Omental fat pad (tissue), 4 donors: ENCODE measurements at places on chromosomes 3 and 15.

DNA sequence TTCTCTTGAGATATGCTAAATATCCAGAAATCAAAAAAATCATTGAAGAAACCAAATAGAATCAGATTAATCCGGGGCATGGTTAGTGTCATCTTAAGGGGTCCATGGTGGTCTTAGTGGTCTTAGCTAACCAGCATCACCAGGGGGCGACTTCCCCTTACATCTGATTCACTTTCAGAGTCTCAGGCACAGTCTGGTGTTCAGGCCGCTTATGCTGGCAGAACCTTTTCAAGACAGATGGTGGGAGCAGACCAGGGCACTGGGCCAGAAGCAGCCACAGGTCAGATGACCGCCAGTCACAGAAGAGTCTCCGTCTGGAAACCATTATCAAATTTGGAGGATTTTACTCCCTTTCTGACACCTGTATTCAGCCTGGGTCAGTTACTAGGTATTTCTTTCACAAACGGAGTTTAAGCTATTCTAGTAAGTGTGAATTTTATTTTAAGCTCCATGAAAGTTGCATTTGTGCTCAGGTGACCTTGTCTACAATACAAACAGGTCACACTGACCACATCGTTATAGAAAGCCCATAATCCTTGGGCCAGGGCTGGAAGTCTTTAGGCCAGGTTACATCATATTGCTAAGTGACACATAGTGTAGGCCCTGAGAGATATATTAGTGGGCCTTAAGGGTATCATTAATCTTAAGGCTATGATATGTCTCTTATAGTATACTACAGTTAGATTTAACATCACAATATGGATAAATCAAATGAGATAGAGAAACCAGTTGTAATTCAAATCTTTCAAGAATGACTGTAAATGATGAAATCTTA lies 365.5 kb downstream of the GBE1 start:
- no peak for DNase-seq

DNA sequence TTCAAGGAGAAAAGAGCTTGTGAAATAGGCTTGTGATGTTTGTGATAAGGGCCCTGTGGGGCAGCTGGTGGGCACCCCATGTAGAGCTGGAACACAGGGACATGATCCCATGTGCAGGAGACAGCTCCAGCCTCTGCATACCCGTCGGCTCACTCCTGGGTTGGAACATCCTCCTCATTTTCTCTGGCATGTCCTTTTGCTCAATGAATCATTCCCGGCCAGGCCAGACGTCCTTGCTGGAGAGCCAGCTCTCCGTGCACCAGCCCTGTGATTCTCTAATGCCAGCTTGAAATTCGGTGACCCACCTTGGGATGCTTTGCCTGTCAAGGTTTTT lies 77.3 kb downstream of the SMAD3 start:
- no peak for DNase-seq

DNA sequence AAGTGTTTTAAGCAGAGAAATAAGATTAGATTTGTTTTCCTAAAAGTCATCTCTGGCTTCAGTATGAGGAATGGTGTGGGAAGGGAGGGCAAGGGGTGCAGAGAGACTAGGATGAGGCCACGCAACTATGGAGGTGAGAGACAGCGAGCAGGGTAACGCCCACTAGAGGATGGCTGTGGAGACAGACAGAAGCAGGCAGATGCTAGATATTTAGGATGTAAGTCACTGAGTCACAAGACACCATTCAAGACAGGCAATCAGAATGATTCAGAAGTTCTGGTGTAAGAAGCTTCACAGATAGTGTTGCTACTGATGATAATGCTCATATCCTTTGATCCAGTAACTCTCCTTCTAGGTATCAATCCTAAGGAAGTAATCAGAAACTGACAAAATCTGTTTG lies 19.1 kb downstream of the HSPBAP1 start:
- no peak for DNase-seq

GRCh38 chr3:90015688-90016356 lies 908.4 kb downstream of the EPHA3 start:
- no peak for DNase-seq

GRCh38 chr3:52221563-52222318 lies 3.7 kb downstream of the TLR9 start:
- no peak for DNase-seq

DNA sequence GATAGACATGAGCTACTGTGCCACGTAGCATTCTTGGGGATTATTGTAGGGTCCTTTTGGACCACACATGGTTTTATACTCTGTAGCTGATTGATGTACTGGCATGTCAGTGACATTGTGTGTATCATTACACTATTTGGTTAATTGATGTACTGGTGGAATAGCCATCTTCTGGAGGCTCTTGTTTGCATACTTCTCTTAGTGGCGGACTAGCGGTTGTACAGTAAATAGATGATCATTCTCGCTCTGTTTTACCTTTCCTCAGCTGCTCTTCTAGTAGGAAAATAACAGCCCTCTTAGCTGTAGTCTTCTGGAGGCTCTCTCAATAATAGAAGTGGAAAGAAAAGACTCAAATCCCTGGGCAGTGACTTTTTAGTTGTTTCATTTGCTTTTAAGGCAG lies 24.8 kb downstream of the IGF1R start:
- no peak for DNase-seq

DNA sequence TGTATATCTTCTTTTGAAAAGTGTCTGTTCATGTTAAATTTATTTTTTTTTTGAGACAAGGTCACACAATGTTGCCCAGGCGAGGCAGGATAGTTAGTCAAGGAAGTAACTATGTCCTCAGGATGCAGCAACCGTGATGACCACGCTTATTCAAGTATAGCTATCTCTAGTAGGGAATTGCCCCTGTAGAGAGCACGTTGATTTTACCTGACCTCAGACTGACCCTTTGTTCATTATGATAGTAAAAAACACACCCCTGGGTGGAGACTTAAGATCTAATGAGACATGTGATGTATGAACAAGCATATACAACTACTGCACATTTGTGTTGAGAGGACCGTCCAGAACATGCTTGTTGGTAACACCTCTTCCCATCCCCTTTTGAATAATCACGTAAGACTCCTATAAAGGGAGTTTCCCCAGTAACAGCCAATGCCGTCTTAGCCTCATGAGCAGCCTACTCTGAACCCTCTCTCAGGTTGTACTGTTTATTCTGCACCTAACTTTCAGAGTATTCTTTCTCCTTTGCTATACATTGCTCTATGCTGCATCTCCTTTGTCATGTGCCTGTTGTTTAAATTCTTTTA lies 32.9 kb downstream of the ZNF621 start:
- no peak for DNase-seq

GRCh38 chr15:43489191-43489590 lies 3.8 kb downstream of the TP53BP1 start:
- no peak for DNase-seq

DNA sequence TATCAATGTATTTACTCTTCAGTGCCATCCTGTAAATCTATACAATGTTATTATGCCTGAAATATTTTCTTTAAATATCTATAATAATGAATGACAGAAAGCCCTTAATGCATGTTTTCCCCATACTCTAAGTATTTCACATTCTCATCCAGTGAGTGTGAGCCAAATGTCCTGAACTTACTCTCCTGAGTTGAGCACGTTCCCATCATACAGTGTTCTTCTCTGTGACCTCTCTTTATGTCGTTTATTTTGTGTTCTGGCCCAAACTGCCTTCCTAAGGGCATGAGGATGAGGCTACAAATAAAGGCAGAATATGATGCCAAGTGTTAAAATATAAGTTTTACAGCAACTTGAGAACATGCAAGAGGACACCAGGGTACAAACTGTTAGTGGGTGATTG lies 3.3 kb downstream of the OSBPL10 start:
- no peak for DNase-seq

- no peak for DNase-seq
Observed at GRCh38 chr15:91904942-91905341, 51.4 kb downstream of the SLCO3A1 start.

GRCh38 chr15:47407692-47408091 lies 309.6 kb upstream of the SEMA6D start:
- DNase-seq = no peak

DNA sequence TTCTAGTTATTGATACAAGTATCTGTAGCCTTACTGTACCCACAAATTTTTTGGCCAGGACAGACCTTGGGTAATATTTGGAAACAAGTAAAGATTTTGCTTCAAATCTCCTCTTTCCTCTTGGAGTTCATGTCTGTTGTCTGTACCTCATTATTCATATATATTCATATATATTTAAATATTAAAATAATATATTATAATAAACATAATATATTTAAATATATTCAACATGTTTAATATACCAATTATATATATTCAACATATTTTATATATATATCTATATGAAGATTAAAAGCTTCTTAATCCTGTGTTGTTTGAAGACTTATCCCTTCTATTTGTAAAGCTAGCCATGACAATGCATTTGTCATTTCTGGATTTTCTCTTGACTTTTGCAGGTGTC lies 38.1 kb downstream of the ZIC1 start:
- DNase-seq = no peak

DNA sequence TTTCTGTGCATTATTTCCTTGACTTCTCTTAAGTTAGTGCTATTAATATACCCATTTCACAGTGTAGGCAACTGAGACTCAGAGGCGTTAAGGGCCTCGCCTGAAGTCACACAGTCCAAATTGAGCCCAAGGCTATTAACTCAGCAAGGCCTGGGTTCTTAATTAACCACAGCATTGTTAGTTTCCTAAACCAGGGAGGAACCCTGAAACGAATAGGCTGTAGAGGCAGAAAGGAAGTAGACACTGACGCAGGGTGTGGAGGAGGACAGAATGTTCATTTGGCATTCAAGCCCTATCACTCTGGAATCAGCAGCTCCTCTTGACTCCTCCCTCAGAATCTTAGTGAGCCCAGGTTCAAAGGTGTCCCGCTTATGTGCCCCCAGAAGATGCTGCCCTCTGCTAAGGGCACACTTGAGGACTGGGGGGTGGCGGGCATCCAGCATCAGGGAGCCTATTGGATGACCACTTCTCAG lies 13.9 kb downstream of the ARHGEF3 start:
- no peak for DNase-seq

DNA sequence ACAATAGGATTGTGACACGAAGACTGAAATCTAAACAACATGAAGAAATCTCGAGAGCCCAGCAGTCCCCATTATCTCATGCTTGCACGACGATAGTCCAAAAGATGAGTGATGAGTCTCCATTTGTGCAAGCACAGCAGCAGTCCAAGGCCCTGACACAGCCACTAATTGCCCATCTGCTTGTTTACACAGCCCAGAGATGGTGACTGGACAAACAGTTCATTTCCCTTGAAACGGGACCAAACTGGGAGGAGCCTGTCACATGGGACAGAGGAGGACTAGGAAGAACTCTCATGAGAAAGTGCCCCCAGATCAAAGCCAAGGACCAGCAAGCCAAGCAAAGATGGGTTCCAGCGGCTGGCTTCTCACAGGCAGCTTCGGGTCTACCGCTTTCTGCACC lies 121.0 kb downstream of the GREM1 start:
- no peak for DNase-seq

DNA sequence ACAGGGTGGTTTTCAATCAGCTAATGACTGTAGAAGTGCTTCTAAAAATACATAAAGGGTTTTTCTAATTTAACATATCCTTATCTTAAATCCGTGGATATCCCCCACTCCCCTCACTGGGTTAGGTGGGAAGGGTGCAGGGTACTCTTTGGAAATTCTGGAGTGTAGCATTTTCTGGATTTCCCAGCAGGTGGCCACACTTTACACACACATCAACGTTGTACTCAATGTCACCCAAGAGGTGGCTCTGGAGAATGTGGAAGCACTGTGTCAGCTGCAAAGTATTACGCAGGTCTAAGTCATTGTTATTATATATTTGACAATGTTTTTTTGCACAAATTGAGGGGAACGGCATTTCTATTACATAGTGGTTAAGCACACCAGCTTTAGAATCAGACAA lies 168.8 kb downstream of the CHDH start:
- no peak for DNase-seq

GRCh38 chr3:111861391-111861790 lies 2.3 kb downstream of the PHLDB2 start:
- no peak for DNase-seq

- no peak for DNase-seq
Observed at GRCh38 chr15:93459396-93459795, 370.4 kb upstream of the RGMA start.
